Fibroblast of lung (primary cell): ENCODE measurements at places on chromosomes 3 and 15. TPM values are rescaled to one million over a fixed set of nuclear protein-coding genes. Genes with fewer than 3 reads are reported as not detected.

The ZNF654 gene
- total RNA-seq = 14.4 and 16.3 TPM in 2 replicates

The ZBTB47 gene
- total RNA-seq = 32.1 and 49.4 TPM in 2 replicates

The GOLGA8G gene
- total RNA-seq = not detected in 2 replicates

The GP5 gene
- total RNA-seq = under 0.01 and 0.17 TPM in 2 replicates

The NR2E3 gene
- 0.77 and 1.3 TPM in 2 replicates for total RNA-seq

The SGO1 gene
- 0.26 and 1.8 TPM in 2 replicates for total RNA-seq

The C2CD4B gene
- total RNA-seq = not detected in 2 replicates

The MAP1A gene
- total RNA-seq = 70.4 and 201 TPM in 2 replicates

The EXD1 gene
- total RNA-seq = 0.17 TPM in 1 of 2 replicates, not detected in the other

The ACOX2 gene
- 17.7 and 20.5 TPM in 2 replicates for total RNA-seq

The PAK6 gene
- total RNA-seq = under 0.01 TPM in 1 of 2 replicates, not detected in the other

The PLA2G4E gene
- not detected in 2 replicates for total RNA-seq

The ITGA11 gene
- total RNA-seq = 29.6 and 43.7 TPM in 2 replicates

The XCR1 gene
- total RNA-seq = under 0.01 TPM in 1 of 2 replicates, not detected in the other

The INSYN1 gene
- 1.2 and 1.3 TPM in 2 replicates for total RNA-seq

The MKRN2OS gene
- not detected in 2 replicates for total RNA-seq

The SUCNR1 gene
- total RNA-seq = under 0.01 TPM in 2 replicates

The SETD2 gene
- 30.8 and 35.3 TPM in 2 replicates for total RNA-seq

The C3orf62 gene
- 1.5 TPM in 2 replicates for total RNA-seq

The SEMA3G gene
- total RNA-seq = under 0.01 and 0.17 TPM in 2 replicates

The DET1 gene
- 5.9 and 6.4 TPM in 2 replicates for total RNA-seq

The COPB2 gene
- 216 and 293 TPM in 2 replicates for total RNA-seq

The ZBBX gene
- total RNA-seq = 0.17 TPM in 1 of 2 replicates, not detected in the other

The UBXN7 gene
- 21.1 and 28.1 TPM in 2 replicates for total RNA-seq

The PLIN1 gene
- total RNA-seq = 0.50 and 0.51 TPM in 2 replicates

The STRIT1 gene
- not detected in 2 replicates for total RNA-seq

The SENP7 gene
- 14.4 and 16.5 TPM in 2 replicates for total RNA-seq

The BCHE gene
- 29.0 and 34.7 TPM in 2 replicates for total RNA-seq

The SYNPR gene
- not detected in 2 replicates for total RNA-seq

The TAGLN3 gene
- 0.33 and 0.51 TPM in 2 replicates for total RNA-seq

The GORASP1 gene
- total RNA-seq = 27.2 and 37.5 TPM in 2 replicates

The CSPG4 gene
- 26.5 and 109 TPM in 2 replicates for total RNA-seq

The OXNAD1 gene
- total RNA-seq = 7.4 and 10.4 TPM in 2 replicates

The PATL2 gene
- total RNA-seq = 0.77 and 1.3 TPM in 2 replicates

The DUOXA1 gene
- not detected in 2 replicates for total RNA-seq

The PLD1 gene
- total RNA-seq = 8.2 and 18.8 TPM in 2 replicates

The RTP1 gene
- total RNA-seq = under 0.01 TPM in 1 of 2 replicates, not detected in the other

The BCL2A1 gene
- 5.9 and 8.9 TPM in 2 replicates for total RNA-seq

The LRRC58 gene
- 19.8 and 21.1 TPM in 2 replicates for total RNA-seq

The MASP1 gene
- total RNA-seq = 56.2 and 328 TPM in 2 replicates

The ACKR2 gene
- under 0.01 and 0.26 TPM in 2 replicates for total RNA-seq
